Fibroblast of skin of scalp (primary cell): ENCODE measurements at places on chromosomes 13 and 19.

GRCh38 chr19:33497131-33497777 lies 24.3 kb downstream of the PEPD start:
- DNase-seq, result no peak

DNA sequence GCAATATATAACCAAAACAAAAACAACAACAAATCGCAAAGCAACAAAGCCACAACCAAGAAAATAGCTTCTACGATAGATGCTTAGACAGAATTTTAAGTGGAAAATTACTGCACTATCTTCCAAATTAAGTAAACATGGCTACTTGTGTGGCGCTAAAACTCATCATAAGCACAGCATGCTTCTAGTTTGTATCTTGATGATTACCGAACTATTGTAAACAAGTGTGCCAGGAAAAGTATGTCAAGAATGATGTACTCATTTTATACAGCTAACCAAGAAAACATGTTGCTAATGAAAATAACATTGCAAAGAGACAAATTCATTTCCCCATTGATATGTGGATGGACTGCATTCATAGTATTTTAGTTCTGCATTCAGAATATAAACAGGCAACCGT lies 271.9 kb upstream of the GPC6 start:
- DNase-seq, result peak; percentile 35

- DNase-seq, result no peak
Measured at GRCh38 chr13:110571896-110572777, 10.6 kb upstream of the RAB20 start.

GRCh38 chr19:29694669-29695627 lies 20.1 kb downstream of the C19orf12 start:
- DNase-seq, result peak; percentile 63

DNA sequence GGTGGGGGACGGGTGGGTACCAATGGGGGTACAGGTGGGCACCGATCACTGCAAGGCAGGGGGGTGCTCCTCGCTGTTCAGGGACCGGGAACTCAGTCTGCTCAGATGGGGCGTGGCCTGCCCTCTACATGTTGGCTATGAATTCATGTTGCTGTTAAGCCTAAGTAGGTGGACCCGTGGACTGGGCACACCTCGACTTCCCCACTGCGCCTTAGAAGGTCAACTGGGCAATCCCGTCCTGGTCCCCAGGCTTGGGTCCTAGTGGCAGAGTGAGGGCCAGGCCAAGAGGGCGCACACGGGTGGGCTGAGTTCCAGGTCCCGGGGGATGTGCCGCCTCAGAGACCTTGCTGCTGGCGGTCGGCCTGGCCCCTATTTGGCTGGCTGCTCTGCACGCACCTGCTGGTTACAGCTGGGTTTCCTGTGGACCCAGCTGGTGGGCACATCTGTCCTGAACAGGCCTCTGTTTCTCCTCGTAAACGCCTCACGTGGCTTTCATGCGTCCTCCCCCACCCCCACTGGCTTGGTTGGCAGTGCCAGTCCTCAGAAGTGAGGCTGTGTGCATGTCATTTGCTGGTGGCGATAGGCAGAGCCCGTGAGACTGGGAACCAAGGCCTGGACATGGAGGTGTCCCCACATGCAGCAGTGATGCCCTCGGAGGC lies 13.5 kb upstream of the ZNF554 start:
- DNase-seq, result no peak

GRCh38 chr13:35354285-35354684 lies 122.2 kb downstream of the MAB21L1 start:
- DNase-seq, result no peak

DNA sequence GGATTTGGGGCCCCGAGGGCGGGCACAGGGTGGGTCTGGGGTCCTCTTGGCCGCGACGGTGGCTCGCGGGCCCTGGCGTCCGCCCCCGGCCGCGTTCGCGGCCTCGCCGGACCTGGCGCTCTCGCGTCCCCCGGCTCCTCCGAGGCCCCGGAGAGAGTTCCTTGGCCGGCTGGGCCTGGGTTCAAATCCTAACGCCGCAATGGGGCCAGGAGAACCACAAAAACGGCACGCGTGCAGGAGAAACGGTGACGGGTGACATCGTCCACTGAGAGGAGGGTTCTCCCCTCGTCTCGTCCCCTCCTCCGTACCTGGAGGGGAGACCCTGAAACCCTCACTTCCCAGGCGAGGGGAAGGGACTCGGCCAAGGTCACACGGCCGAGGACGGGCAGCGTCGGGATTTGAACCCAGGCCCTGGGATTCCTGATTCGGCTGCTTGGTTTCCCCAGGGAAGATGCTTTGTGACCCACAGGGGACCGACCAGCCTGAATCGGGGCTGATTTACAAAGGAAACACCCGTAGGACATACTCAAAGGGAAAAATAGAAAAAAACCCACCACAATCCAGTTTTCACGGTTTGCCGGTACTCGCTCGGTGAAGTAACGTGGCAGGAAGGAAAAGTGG lies 624 bp downstream of the SAFB start:
- DNase-seq, result no peak

GRCh38 chr13:28615916-28616446 lies 42.9 kb upstream of the POMP start:
- no peak for DNase-seq

GRCh38 chr13:32752997-32753606 lies 166.8 kb downstream of the PDS5B start:
- no peak for DNase-seq

DNA sequence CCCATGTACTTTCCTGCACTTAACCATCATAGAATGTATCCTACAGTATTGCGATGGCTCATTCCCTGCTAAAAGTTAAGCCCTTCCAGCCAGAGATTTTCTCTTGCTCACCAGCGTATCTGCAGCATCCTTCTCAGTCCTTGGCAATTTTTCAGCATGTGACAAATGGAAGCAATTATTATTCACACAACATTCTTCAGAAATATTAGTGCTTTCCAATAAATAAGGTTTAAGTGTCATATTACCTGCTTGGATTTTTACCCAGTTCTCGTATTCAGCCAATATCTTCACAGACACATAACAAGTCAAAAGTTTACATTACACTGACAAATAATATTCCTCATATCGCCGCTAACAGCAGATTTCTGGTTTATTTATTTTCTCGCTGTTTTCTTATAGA lies 82.3 kb downstream of the POU4F1 start:
- no peak for DNase-seq

- DNase-seq, result no peak
Measured at GRCh38 chr19:7376151-7376852, 27.6 kb downstream of the ARHGEF18 start.

DNA sequence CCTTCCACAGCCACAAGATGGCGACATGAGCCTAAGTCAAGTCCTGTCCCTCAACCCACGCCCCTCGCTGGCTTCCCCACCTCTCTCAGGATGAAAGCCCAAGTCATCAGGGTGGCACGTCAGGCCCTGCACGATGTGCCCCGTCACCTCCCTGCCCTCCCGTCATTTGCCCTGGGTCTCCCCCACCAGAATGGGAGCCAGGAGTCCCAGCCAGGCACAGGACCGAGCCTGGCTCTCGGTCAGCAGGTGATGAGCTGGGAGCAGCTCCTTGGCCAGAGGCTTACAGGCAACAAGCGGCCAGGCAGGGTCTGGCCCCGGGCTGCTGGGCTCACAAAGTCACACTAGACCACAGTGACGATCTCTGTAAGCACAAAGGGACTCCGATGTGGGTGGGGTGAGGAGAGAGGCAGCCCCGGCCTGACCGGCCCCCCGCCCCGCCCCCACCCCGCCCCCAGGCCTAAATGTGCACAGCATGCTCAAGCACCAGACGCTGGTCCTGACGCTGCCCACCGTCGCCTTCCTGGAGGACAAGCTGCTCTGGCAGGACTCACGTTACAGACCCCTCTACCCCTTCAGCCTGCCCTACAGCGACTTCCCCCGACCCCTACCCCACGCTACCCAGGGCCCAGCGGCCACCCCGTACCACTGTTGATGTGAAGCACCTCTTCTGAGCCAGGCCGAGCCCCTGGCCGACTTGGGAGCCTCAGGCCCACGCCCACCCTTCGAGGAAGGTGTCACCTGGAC lies 7.3 kb downstream of the MRPL4 start:
- peak; percentile 84 for DNase-seq

- DNase-seq, result no peak
Measured at GRCh38 chr19:38352611-38353010, 17.0 kb downstream of the CATSPERG start.

- DNase-seq, result no peak
Measured at GRCh38 chr19:6022570-6023064, 44.7 kb upstream of the RANBP3 start.

DNA sequence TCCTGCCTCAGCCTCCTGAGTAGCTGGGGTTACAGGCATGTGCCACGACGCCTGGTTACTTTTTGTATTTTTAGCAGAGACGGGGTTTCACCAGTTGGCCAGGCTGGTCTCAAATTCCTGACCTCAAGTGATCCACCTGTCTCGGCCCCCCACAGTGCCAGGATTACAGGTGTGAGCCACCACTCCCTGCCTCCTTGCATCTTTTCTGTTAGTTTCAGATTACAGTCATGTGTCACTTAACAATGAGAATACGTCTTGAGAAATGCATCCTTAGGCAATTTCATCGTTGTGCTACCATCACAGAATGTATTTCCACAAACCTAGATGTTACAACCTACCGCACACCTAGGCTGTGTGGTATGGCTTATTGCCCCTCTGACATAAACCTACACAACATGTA lies 180.4 kb downstream of the TM9SF2 start:
- DNase-seq, result no peak

- DNase-seq, result peak; percentile 98
Measured at GRCh38 chr19:46784262-46785053, 3.9 kb downstream of the SLC1A5 start.

DNA sequence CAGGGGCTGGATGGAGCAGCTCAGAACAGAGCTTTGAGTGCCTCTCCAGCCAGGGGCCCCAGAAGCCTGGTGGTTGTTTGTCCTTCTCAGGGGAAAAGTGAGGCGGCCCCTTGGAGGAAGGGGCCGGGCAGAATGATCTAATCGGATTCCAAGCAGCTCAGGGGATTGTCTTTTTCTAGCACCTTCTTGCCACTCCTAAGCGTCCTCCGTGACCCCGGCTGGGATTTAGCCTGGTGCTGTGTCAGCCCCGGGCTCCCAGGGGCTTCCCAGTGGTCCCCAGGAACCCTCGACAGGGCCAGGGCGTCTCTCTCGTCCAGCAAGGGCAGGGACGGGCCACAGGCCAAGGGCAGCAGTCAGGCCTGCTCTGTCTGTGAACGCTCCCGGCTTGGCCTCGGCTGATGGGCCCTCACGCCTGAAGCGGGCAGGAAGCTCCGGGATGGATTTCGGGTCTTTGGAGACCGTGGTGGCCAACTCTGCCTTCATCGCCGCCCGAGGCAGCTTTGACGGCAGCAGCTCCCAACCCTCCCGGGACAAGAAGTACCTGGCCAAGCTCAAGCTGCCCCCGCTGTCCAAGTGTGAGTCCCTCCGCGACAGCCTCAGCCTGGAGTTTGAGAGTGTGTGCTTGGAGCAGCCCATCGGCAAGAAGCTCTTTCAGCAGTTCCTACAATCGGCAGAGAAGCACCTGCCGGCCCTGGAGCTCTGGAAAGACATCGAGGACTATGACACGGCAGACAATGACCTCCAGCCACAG lies at the start of gene GRK1:
Gene GRK1, plus strand, starts transcription at position 269 of the 751 bp plus-strand sequence. Its CDS starts 168 bp downstream, at position 437.
- peak; percentile 17 for DNase-seq

DNA sequence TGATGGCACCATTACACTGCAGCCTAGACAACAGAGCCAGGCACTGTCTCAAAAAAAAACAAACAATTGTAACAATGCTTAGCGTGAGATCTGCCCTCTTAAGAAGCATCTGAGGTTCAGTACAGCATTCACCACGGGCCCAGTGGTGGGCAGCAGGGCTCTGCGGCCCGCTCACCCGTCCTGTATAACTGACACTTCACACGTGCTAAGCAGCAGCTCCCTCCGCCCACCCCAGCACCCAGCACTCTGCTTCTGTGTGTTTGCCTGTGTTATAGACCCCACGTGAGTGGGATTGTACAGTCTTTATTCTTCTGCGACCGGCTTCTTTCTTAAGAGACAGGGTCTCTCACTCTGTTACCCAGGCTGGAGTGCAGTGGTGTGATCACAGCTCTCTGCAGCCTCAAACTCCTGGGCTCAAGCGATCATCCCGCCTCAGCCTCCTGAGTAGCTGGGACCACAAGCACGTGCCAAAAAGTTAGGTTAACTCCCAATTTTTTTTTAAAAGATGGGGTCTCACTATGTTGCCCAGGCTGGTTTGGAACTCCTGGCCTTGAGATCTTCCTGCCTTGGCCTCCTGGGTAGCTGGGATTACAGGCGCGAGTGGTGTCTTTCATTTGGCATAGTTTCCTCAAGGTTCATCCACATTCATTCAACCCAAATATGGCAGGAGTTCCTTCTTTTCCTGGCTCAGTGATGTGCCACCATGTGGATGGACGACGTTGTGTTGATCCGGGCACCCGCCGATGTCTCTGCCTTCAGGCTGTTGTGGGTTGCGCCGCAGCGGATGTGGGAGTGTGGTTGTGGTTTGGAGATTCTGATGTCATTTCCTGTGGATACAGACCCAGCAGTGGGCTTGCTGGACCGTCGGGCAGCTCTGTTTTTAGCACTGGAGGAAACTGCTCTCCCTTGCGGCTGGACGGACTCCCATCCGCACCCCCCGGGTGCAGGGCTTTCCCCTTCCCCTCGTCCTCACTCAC lies 170.0 kb downstream of the KDM4B start:
- DNase-seq, result peak; percentile 51

DNA sequence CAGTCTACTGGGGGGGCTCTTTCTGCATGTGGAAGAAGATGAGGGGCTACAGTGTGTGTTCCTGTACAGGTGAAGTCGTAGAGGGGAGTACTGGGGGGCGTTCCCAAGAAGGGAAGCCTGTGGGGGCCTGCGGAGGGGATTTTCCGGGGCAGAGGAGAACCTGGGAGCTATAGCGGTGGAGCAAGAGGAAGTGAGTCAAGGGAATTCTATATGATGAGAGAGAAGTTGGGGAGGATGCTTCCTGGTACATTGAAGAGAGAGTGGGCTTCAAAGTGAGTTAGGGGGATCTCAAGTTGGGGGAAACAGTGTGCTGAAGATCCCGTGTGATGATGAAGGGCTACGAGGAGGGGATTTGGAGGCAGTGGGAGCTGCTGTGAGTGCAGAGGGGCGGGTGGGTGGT lies 1.9 kb upstream of the CACNG8 start:
- no peak for DNase-seq

DNA sequence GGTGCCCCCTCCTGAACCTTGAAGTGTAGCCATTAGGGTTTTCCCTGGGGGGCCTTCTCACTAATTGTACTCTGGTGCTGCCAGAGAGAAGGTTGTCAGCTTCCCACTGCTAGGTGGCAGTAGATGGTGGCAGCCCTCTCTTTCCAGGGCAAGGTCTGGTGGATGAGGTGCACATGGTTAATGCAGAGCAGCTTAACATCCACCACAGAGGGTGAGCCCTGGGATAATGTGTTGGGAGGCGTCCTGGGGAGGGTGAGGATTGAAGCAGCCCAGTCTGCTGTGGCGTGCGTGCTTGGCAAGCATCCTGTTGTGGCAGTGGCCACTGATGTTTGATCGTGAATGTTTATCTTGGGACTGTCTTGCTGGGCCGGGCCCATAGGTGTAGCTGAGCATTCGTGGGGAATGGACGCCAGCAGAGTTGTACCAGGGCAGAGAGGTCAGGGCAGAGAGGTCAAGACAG lies 5.8 kb downstream of the EGLN2 start:
- DNase-seq, result no peak

GRCh38 chr13:55214841-55215345 lies 1925.8 kb upstream of the PRR20A start:
- DNase-seq, result no peak

GRCh38 chr13:82096256-82096655 lies 1755.3 kb upstream of the SPRY2 start:
- no peak for DNase-seq

GRCh38 chr19:16660763-16661479 lies at the start of gene TMEM38A:
TSS of gene TMEM38A (plus strand) at chr19:16661139. CDS start at chr19:16661218, 79 bp downstream.
- DNase-seq, result no peak

GRCh38 chr19:45947926-45948325 lies 25.7 kb downstream of the NOVA2 start:
- DNase-seq, result no peak
